Fibroblast of lung (primary cell): ENCODE measurements at places on chromosomes 13 and 19. TPM values are rescaled to one million over a fixed set of nuclear protein-coding genes. Genes with fewer than 3 reads are reported as not detected.

GRCh38 chr19:10602330-10603083 is 15.4 kb upstream of the AP1M2 start:
- DNase-seq, result peak; percentile 61

- peak; percentile 25 for DNase-seq
Measured at GRCh38 chr19:17488593-17489391, 18.5 kb downstream of the SLC27A1 start.

DNA sequence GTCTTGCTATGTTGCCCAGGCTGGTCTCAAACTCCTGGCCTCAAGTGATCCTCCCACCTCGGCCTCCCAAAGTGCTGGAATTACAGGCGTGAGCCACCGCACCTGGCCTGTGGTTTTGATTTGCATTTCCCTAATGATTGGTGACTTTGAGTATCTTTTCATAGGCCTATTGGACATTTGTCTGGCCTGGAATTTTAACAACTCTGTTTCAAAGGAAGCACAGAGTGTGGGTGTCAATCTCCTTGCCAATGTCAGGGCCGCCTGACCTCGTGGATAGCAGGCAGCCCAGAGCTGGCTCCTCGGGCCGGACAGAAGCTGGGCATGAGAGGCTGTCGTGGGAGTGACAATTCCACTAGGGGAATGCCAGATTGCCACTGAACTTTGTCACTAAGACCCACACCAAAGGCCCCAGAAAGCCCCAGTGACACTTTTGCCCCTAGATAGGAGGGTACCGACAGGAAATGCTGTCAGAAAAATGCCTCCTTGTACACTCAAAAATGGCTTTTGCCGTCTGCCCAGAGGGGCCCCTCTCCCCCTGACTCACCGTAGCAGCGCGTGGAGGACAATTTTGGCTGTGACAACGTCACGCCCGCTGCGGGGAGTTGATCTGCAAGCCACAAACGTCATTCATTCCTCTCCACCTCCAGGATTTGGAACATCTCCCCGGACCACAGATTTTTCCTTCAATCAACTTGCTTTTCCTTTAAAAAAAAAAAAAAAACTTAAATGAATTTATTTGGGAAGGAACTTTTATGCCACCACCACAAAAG is 11.7 kb upstream of the ADGRE5 start:
- DNase-seq, result peak; percentile 41

DNA sequence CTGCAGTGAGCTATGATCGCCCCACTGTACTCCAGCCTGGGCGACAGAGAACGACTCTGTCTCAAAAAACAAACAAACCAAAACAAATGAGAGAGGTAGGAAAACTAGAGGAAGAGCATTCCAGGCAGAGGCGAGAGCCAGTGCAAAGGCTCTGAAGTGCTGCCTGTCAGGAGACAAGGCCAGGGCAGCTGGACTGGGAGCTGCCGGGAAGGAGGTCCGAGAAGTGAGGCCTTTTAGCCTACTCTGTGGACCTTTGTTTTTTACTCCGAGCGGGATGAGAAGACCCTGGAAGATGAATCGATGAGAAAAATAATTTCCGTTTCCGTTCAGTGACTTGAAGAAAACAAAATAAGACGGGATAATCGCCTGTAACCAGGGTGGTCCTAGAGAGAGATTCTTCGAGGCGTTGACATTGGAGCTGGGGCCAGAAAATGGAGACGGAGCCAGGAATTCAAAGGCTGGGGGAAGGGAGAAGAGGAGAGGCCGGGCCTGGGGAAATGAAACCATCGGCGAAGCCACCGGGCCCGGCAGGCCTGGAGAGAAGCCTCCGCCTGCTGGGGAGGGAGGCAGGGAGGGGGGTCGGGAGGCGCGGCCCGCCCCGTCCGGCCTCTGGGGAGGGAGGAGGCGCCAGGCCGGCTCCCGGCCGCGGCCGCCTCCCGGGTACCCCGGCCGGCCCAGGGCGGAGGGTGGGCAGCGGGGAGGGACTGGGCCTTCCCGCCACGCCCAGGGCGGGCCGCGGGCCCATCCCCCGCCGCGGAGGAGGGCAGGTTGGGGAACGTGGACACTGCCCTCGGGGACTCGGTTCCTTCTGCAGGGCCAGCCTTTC is 7.8 kb upstream of the SERTAD1 start:
- DNase-seq, result peak; percentile 91

GRCh38 chr13:96779691-96780090 is 214.6 kb downstream of the OXGR1 start:
- DNase-seq, result no peak

DNA sequence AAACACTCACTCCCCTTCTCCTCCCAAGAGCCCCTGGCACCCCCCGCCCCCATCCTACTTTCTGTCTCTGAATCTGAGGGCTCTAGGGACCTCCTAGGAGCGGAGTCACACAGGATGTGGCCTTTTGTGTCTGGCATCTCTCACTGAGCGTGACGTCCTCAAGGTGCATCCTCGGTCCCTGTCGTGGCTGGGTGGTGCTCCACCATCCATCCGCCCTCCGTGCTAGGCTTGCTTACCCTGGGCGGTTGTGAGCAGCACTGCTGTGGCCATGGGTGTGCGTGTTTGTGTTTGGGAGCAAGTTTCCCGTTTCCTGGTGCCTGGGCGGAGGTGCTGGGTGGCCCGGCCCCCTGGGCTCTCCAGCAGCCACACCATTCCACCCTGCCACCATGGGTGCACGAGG is 12.2 kb downstream of the PLEKHJ1 start:
- DNase-seq, result no peak

DNA sequence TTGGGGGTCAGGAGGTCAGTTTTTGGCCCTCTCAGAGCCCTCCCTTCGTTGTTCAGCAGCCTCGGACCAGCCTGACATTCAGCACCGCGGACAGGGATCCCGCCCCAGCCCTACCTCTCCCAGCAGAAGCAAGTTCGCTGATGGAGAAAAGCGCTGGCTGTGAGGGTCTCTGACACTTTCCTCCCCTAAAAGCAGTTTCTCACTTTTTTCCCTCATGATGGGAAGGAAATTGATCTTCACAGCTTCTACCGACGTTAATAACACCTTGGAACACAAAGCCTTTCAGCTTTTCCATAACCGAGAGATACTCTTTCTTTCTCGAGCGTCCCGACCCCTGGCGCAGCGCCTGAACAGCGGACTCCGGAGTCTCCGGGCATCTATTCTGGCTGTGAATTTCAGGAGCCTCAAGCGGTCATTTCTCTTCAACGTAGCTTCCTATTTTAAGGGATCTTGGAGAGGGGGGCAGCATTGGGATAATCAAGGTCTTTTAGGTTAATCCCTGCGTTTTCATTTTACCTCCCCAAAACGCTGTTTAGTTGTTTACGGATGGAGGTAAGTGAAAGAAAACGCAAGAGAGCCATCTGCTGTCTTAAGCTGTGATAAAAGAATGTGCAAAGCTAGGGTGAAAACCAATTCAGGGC is 467.2 kb downstream of the ITGBL1 start:
- DNase-seq, result peak; percentile 44

- DNase-seq, result no peak
Measured at GRCh38 chr19:14113762-14114414, 3.7 kb downstream of the PRKACA start.

DNA sequence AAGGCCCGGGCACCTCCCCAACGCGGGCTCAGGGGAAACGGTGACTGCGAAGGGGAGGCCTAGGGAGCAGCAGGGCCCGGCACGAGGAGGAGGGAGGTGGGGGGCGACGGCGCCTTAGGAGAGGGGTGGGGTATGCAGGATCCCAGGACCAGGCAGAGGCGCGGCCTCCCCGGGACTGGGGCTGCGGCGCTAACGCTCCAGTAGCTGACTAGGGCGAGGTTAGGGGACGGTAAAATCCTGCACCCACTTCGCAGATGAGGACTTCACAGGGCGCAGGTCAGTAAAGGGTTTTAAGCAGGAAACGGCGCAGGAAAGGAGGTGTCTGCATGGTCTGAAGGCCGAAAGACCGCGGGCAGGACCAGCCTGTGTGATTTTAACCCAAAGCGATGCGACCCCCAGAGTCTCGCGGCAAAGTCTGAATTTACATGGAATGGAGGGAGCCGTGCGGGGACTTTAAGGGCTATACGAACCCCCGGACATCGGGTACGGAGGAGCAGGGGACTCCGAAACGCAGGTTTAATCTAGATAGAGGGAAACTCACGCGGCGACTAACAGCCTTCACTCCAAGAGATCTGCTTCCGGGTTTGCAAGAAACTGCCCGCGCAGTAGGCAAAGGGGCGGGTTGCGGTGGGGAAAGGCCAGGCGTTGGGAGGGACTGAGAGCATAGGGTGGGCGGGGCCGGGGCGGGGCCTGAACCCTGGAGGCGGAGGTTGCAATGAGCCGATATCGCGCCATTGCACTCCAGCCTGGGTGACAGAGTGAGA is at the start of gene ZNF665:
Gene ZNF665 (minus strand): TSS at position 588 of the 764 bp plus-strand sequence. CDS start 10,460 bp downstream, outside the sequence.
- peak; percentile 88 for DNase-seq

DNA sequence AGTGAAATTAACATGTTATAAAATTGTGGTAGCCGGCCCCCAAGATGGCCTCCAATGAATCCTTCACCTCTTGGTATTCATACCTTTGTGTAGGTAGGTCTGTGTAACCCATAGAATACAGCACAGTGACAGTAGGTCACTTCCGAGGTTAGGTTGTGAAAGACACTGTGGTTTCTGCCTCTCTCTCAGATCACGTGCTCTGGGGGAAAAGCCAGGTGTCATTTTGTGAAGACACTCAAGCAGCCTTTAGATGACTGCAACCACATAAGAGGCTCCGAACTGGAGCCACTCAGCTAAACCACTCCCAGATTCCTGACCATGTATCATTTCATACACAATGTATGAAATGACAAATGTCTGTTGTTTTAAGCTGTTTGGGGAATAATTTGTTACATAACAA is 9.8 kb upstream of the USPL1 start:
- DNase-seq, result no peak

DNA sequence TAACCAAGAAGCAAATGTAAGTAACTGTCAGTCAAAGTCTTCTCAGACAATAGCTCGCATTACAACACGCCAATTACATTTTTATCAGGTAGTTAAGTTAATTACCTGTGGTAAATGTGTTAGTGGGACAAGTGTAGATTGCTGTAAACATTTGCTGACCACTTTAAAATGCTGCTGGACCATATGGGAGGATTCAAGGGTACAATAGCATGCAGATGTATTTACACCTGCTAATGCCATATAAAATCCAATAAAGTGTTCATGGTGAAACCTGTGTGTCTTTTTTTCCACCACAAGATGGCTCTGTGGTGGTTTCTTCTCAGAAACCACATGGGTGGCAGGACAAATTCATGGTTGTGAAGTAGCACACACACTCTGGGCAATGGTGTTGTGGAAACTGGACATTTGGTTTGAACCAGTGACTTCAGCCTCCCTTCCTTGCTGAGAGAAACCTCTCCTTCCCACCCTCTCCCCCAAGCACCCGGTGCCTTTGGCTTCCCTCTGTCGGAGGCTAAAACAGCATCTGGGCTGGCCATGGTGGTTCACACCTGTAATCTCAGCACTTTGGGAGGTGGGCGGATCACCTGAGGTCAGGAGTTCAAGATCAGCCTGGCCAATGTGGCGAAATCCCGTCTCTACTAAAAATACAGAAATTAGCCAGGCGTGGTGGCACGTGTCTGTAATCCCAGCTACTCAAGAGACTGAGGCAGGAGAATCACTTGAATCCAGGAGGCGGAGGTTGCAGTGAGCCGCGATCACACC is 18.1 kb upstream of the GTF3A start:
- DNase-seq, result peak; percentile 58

DNA sequence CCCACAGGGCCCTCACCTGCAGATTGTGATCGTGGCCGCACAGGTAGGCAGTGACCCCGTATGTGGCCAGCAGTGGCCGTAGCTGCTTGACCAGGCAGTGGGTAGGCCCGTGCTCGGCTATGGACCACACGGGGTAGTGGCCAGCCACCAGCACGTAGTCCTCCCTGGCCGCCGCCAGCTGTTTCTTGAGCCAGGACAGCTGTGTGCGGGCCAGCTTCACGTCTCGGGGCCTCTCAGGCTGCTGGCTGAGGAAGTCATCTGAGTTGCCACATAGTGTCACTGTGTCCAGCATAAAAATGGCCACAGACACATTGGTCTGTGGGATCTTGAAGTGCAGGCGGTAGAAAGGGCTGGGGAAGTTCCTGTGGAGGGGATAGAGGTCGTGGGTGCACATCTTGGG is 1.2 kb downstream of the ACP5 start:
- no peak for DNase-seq

DNA sequence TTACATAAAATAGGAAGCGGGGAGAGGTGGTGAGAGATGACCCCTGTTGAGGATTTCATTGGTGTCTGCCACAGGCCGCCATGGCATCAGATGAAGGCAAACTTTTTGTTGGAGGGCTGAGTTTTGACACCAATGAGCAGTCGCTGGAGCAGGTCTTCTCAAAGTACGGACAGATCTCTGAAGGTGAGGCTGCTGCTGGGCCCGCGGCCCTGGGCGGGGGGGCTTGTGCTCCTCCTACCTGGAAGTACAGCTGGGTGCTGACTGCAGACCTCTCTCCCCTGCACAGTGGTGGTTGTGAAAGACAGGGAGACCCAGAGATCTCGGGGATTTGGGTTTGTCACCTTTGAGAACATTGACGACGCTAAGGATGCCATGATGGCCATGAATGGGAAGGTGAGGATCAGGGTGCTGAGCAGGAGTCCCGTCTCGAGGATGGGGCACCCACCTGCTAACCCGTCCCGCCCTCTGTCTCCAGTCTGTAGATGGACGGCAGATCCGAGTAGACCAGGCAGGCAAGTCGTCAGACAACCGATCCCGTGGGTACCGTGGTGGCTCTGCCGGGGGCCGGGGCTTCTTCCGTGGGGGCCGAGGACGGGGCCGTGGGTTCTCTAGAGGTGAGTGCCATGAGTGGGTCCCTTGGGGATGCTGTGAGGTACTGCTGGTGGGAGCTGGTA is 1.9 kb downstream of the CIRBP start:
- no peak for DNase-seq

- peak; percentile 81 for DNase-seq
Measured at GRCh38 chr19:48991873-48992580, 1.1 kb downstream of the GYS1 start.

DNA sequence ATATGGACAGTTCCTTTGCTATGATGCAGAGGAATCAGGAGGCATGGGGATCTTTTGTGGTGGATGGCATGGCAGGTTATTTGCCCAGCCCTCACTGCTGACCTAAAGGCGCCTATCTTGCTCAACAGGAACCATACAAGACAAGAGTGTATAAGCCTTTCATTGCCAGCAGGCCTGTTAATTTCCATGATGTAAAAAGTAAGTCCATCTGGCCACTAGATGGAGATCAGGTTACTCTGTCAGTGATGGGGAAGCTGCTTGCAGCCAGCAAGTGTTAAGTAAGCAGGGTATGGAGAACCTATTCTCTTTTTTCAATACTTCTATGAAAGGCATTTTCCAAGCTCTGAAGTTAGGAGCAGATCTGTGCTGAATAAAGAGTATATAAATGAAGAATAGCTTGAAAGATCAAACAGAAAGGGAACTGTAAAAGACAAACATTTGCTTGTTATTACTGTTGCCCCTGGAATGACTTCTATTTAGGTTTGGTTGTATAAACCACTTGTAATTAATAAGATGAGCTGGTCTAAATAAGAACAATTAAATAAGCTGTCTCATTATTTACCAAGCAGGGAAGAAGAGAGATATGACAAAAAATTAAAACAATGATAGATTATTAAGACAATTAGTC is 210.9 kb downstream of the RGCC start:
- peak; percentile 90 for DNase-seq

The ICAM5 gene
- total RNA-seq, result 1.8 and 2.5 TPM in 2 replicates

The ERFL gene
- under 0.01 TPM in 2 replicates for total RNA-seq

The RXFP2 gene
- total RNA-seq, result not detected in 2 replicates
